ENCODE measurements at places on chromosomes 3 and 15.

- DNase-seq = no peak
Observed at GRCh38 chr15:100759698-100760356, 119.8 kb upstream of the ALDH1A3 start.

GRCh38 chr3:102400766-102401165 is 34.0 kb upstream of the ZPLD1 start:
- no peak for DNase-seq

- no peak for DNase-seq
Observed at GRCh38 chr15:65208647-65209046, 2.6 kb downstream of the CILP start.

DNA sequence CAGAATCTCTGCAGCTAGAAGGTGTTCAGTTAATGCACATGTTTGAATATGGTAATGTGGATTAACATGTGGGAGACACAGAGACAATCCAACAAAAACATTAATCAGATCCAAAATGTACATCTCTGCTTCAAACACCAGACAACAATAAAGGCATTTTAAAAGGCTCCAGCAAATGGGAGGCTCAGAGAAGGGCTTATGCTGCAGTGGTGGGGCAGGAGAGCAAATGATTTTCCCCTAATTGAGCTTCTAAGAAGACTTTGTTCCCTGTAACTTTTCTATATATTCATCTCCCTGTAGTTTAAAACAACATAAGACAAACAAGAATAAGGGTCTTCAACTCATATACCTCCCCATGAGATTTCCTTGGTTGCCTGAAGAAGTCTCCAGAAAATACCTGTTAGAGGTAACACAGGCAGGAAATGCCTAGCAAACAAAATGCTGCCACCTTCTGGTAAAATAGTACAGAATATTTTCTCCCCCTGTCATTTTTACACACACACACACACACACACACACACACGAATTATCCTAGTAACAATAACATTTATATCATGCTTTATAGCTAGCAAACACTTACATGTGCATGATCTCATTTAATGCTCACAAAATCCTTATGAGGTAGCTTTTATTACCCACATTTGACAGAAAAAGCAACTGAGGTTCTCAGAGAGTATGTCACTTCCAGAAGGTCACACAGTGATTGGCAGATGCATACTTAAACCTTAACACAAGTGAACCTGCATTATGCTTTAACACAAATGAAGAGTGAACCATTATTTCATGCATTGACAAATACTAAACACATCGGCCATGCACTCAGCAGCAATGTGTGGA is 123.4 kb upstream of the MB21D2 start:
- DNase-seq = no peak

GRCh38 chr3:64380546-64380945 is 155.3 kb upstream of the PRICKLE2 start:
- DNase-seq = no peak

DNA sequence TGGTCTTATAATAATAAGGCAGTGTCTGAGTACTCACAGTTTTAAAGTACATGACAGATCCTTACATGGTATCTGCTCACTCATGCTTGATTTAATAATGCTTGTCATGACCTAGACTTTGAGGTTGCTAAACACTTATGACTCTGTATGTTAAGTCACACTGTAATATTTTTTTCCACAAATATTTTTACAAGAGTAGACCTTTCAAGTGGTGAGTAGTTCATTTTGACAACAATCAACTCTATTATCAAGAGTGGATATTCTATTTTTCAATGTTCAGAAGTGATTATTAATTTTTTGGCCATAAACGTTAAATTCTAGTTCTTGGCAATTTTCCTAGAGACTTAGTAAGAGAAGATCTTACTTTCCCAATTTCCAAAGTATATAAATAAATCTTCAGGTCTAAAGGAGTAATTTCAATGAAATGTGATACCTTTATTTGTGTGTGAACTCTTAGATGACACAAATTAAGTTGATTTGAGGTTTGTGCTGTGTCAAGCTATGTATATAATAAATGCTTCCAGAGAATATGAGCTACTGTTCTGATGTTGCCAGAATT is 104.5 kb downstream of the NLGN1 start:
- DNase-seq = no peak

DNA sequence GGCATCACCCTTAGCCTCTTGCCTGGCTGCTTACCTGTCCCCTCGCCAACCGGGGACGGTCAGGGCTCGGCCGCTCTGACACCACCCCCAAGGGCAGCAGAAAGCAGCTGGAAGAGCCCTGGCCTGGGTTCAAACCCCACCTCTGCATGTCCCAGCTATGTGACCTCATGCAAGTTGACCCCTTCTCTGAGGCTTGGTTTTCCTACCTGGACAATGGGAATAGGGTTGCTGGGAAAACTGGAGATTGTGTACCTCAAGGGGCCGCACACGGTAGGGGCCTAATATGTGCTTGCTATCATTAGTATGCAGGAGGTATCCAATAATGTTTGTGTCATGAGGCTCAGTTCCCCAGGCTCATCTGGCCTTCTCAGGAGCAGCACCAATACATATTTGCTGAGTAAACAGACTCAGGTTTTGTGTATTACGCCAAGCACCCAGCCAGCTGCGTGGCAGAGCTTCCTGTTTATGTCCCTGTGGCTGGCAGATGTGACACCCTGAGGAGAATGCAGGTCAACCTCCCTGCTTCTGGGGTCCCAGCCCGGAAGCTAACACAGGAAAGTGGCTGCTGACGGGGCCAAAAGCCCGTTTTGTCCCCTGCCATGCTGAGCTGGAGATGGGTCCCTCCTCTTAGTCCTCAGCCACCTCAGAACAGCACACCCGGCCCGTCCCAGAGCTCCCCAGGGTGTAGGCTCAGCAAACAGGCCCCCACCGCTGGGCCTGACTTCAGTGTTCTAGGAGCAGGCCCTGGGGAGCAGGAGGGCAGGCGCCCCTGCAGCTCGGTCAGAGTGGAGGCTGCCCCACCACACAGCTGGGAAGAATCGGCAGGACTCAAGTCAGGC is 29.7 kb downstream of the PLXND1 start:
- no peak for DNase-seq

- peak; percentile 73 for DNase-seq
Observed at GRCh38 chr3:11643201-11643603, 513 bp downstream of the VGLL4 start.

DNA sequence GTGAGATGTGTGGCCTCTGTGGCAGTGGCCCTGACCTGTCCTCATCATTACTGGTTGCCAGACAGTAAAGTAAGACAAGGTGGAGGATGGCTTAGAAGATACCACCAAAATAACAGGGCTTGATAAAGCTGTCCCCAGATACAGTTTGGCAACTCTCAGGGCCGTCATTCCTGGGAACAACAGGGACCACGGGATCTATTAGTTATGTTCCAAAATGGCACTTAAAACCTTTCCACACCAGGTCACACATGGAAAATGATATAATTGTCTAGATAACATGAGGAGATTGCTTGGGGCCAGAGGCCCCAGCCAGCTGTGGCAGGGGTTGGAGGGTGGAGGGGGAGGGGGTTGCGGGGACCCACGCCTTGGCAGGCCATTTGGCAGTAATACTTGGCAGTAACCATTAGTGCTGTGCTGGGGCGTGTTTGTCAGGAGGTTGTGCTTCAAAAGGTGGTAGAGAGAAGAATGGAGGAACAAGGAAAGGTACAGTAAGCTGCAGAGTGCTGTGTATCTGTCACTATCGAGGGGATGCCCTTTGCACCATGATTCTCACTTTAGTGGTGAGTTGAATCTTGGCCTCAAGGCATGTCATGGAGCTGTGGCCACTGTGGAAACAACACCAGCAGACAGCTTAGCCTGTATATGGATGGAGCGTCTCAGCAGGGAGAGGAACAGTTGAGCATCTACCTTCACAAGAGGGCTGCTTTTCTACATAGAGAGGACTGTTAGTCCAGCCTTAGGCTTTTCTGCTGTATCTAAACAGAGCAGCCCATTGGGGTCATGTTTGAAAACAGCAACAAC is 14.0 kb downstream of the PLCL2 start:
- DNase-seq = no peak

- no peak for DNase-seq
Observed at GRCh38 chr15:32873284-32874114, 155.7 kb downstream of the GREM1 start.

- no peak for DNase-seq
Observed at GRCh38 chr3:10229576-10229975, 18.7 kb upstream of the TATDN2 start.

DNA sequence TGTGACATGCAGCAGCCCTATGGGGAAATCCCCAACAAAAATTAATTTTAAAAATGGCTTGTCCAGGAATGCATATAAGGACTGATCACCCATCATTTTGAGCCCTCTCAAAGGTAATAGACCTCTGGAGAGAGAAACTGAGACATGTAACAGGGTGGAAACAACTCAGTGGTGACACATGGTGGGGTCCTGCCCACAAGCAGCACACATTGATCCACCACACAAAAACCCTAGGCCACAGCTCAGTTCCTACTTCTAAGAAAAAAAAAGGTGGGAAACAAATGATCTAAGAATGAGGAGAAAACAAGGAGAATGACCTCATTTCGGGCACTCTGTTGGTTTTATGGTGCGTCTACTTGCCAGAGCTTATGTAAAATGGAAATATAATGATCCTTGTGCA is 1.9 kb upstream of the SLC41A3 start:
- DNase-seq = no peak

- no peak for DNase-seq
Observed at GRCh38 chr3:96039632-96040031, 774.8 kb upstream of the EPHA6 start.

DNA sequence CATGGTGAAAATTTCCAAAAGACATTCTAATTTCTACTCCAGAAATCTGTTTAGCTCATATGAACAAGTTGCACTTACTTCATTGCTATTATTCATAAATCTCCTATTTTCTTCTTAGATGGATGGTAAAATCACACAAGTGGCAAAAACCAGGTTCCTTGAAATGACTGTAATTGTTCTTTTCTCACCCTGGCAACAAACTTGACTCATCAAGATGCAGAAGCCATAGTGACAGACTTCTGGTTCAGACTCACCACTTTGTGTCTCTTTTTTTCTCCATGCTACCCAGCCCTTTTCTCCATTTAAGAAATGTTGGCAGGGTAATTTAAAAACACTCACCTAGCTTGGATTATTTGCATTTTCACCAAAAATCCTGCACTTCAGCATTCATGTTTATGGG is 82.1 kb downstream of the LRRC28 start:
- no peak for DNase-seq

DNA sequence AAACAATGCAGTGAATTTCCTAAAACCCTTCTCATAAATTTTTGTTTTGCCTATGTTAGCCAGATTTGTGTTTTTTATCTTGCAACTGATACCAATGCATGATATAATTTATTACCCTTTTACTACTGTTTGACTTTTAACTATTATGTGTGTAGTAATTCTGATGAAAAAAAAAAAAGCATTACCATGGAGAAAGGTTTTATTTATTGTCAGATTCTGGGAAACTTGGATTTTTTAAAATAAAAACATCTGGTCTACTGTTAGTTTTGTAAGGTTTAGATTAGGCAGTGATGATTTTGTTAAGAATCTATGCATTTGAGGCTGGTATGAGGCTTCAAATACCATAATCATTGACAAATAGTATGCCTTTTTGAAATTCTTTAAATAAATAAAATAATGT is 470.4 kb upstream of the ROBO1 start:
- DNase-seq = no peak

DNA sequence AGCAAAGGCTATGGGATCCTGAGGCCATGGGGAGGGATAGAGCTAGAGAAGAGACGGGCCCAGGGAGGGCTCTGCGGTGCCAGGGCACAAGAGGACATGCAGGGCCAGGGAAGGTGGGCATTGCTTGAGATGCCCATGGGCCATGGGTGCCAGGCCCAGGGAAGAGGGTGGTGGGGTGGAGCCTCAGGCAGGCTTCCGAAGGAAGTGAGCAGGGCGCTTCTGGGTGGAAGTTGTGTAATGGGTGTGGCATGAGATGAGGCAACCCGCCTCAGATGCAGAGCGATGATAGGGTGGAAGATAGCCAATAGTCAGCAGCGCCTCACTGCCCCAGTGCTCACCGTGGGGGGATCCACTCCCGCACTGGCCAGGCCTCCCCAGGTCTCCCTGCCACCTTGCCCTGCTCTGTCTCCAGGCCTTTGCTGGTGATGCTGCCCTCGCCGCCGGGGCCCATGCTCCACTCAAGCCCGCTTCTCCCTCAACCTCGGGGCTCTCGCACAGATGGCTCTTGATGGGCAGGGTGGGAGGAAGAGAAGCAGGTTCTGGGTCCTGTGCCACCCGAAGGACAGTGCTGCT is 51.4 kb downstream of the DNAJB8 start:
- no peak for DNase-seq

DNA sequence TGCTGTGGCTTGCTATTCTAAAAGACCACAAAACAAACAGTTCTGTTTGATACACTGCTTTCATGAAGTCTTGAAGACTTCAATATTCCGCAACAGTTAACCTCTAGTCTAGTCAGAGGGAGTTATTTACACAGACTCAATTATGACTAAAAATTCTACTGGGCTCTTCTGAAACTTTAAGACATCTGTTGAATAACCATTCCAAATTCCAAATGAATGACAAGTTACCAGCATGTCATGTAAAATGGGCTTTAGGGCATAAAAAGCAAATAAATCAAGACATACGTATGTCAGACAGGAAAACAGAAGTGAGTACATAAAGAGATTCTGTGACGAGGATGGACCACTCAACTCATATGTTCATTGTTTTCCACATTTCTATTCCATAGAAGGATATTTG is 93.9 kb downstream of the PLOD2 start:
- DNase-seq = no peak

GRCh38 chr3:150216041-150216811 is 191.9 kb upstream of the TSC22D2 start:
- peak; percentile 75 for DNase-seq

GRCh38 chr3:53255423-53255774 is 423 bp downstream of the TKT start:
- DNase-seq = no peak

GRCh38 chr3:106366352-106366751 is 497.5 kb upstream of the CBLB start:
- DNase-seq = no peak

- peak; percentile 81 for DNase-seq
Observed at GRCh38 chr3:129490273-129490675, 38.2 kb upstream of the RHO start.

GRCh38 chr15:50964075-50964474 is 55.6 kb downstream of the AP4E1 start:
- no peak for DNase-seq

GRCh38 chr15:79978655-79979514 is 7.9 kb upstream of the BCL2A1 start:
- no peak for DNase-seq

GRCh38 chr3:156298938-156299337 is 178.6 kb downstream of the KCNAB1 start:
- no peak for DNase-seq

DNA sequence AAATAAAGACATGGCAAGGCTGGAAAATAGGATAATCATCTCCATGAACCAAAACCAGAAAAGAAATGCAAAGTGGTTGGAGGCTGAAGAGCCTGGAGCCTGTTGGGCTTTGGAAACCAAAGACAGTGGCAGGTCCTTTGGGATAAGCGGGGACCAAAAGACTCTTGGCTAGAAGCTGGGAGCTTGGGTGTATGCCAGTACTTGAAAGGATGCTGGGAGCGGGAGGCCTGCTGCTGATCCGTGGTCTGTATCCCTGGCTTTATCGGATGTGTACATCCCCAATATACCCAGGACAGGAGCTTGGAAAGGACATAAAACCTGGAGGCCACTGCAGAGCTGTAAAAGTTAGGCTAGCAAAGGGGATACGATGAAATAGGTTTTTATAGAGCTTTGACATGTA is 1.3 kb upstream of the CHRNB4 start:
- DNase-seq = no peak
